SJSA1 (cell line): ENCODE measurements at places on chromosomes 7 and 10.

DNA sequence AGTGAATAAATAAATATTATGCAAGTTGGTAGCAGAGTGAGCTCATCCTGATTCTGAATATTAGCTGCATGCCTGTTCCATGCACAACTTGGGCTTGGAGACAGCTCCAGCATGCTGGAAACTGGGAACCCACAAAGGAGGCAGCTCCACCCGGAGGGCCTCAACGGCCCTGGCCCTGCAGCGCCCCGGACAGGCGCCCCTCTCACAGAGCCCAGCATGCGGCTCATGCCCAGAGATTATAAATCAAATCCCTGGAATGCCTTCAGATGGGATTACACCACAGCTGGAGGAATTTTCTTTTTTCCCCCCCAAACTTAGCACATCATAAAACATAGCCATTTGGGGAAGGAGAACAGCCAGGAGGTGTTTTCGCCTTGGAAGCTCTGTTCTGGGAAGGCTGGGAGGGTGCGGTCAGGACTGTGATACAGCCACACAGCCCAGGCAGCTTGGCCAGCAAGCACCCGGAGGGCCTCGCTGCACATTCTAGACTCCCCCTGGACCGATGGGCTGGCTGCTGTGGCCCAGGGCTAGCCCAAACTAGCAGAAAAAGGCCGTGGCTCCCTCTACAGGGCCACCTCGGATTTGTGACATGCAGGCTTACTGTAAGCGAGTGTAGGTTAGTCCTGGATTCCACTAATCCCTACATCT is 102.4 kb downstream of the PTPN20 start:
- DNase-seq = no peak

GRCh38 chr10:131933696-131934086 is 32.9 kb downstream of the PPP2R2D start:
- DNase-seq = no peak

DNA sequence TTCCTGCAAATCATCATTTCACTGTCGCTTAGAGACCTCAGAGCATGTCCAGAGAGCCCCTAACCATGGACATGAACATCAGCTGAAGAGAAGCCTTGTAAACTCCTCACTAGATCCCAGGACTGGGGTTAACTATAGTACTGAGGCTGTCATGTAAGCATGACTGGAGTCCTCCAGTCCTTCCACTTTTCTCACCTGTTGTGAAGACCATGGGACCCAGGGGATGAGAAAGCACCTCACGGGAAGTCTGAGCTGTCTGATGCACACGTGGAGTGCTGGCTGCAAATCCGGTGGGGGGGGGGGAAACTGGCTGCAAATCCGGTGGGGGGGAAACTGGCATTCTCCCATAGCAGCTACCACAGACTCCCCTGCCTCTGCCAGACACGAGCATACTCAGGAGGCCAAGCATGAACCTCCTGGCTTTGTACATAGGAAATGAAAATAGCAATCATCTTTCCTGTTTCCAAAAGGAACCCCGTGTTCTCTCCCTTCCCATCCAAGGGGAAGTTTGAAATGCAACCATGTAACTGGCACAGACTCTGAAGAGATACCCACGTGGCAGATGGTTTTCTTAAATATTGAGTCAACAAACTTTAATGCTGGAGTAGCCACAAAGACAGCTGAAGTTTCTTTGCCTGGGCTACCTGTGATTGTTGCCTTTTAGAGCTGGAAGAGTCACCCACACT is 261.4 kb downstream of the ZMYND11 start:
- DNase-seq = no peak

DNA sequence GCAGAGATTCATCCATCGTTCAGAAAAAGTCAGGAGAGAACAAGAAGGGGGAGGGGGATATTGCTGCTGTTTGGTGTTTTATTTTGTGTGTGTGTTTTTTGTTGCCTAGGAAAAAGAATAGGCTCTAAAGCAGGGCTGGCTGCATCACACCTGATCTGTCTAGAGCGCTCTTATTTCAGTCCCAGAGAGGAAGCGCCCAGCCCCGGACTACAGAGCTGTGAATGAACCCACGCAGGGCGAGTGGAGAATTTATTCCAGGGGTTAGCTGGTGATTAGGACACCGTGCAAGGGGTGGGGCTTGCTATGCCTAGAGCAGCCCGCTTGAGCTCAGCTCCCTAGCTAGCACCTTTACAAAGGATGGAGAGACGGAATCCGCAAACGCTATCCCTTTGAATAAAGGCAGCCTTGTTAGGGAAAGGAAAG is 621 bp upstream of the FAM13C start:
- no peak for DNase-seq

GRCh38 chr10:116905845-116906210 is 56.5 kb downstream of the ENO4 start:
- DNase-seq = no peak

DNA sequence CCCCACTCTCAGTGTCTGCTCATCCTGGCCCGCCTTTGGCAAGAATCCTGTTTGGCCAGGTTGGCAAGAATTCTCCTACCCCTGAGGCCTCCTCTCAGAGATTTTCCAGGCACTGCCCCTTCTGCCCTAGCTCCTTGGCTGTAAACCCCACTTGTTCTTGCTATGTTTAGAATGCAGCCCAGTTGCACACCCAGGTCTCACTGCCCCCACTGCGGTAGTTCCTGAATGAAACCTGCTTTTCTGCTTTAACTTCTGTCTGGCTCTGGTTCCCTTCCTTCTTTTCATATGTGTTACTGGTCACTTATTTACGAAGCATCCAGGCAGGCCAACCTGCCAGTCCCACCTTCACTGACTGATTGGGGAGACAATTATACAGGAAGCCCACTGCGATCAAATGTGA is 576.9 kb downstream of the GLRX3 start:
- DNase-seq = no peak
